ENCODE measurements at places on chromosomes 12 and 14.

GRCh38 chr12:112674539-112674938 is 117.0 kb upstream of the RPH3A start:
- no peak for DNase-seq

DNA sequence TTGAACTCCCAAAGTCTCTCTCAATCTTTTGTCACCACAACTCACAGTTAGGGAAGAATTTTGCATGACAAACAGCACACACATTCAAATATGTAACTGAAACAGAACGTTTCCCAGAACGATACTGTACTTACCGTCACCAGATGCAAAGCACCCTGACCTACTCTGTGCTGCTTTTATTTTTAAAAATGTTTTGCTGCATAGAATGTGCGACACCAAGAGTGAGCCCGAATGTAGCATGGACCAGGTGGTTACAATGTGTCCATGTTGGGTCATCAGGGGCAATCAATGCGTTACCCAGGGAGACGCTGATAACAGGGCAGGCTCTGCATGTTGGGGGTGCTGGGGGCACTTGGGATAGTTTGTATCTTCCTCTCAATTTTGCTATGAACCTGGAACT is 14.6 kb upstream of the EIF5 start:
- DNase-seq = no peak

DNA sequence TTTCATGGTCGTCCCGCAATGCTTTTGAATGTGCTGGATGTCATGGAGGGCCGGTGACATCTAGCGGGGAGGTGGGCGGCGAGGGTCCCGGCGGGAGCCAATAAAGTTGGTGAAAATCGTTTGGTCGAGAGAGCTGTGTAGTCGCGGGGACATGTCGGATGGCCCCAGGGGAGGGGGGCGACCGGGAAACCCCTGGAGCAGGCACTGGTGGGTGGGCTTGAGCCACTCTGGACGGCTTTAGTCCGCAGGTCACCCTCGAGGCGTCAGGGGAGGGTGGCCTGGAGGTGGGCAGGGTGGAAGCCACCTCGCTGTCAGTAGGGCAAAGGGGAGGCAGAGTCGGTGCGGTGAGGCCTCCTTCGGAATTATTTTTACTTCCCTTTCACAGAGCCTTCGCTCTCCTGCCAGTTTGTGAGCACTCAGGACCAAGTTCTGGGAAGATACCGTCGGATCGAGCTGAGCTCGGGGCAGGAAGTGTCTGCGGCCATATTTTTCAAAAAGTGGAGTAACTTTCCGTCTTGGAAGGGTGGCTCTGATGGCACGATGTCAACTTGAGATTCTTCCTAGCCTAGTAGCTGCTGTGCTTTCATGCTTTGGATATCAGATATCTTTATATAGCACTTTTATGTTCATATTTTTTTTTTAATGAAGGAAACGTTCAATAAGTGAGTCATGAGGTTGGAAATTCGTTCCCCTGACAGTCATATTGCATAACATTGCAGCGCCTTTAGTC is 28.2 kb downstream of the WBP11 start:
- DNase-seq = peak; percentile 11

GRCh38 chr14:101134161-101134631 is 230.7 kb upstream of the RTL1 start:
- DNase-seq = no peak

GRCh38 chr12:72717036-72717435 is 444.9 kb downstream of the TRHDE start:
- DNase-seq = no peak
